Osteoblast (primary cell): ENCODE measurements at places on chromosomes 12 and 14.
A peak's percentile ranks its signal among the peaks of the same experiment; 100 is the strongest.

DNA sequence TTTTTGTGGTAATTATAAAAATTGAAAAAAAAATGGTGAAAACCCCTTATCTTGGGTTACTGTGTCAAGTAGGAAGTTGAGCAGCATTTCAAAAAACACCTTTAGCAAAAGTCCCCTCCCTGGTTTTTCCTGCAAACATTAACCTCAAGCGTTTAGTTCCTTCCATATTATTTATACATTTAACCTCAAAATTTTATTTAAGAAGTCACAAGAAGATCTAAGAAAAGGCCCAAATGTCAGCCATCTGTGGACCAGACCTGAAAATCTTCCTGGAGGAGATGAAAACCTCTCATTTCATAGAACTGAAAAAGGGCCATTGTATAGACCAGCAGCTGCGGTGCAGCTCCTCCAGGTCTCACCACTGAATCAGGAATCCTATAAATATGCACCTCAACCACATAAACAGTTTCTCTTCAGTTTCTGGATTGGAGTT, 40.4 kb upstream of the BTG1 start:
- H3K27me3 ChIP-seq = no peaks in the 10 kb centered on the region
- H3K36me3 ChIP-seq = no peaks in the 10 kb centered on the region
- no peak for DNase-seq
- H3K4me3 ChIP-seq = no peak overlapping the region

- peak overlapping the region; percentile 81 for H3K27ac ChIP-seq
- no peak for DNase-seq
- H3K4me1 ChIP-seq = peaks cover 49% of the 10 kb centered on the region
- H3K36me3 ChIP-seq = no peaks in the 10 kb centered on the region
- H3K27me3 ChIP-seq = no peaks in the 10 kb centered on the region
- H3K4me3 ChIP-seq = no peak overlapping the region
Measured at GRCh38 chr12:108370415-108370814, 31.3 kb upstream of the CMKLR1 start.

- no peaks in the 10 kb centered on the region for H3K36me3 ChIP-seq
- peaks cover 9% of the 10 kb centered on the region for H3K4me1 ChIP-seq
- no peak for DNase-seq
- H3K27ac ChIP-seq = no peak overlapping the region
- no peak overlapping the region for H3K4me3 ChIP-seq
Measured at GRCh38 chr14:75609606-75610475, 31.4 kb downstream of the FLVCR2 start.

DNA sequence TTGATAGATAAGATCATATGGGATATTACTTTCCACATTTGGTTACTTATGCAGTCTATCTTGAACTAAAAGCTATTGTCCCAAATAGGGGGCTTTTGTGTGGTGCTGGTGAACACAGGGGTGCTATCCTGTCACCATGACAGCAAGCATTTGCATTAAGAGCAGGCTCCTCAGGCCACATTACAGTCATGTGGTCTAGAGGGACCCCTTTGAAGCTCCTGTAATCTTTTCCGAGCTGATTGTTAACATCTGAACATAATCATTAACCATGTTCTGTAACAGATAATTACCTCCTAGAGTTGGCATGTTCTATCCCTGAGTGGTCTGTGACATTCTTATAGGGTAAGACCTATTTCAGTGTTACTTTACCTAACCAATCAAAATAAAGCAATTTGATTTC, 178.8 kb downstream of the KTN1 start:
- H3K4me3 ChIP-seq = no peak overlapping the region
- H3K4me1 ChIP-seq = no peaks in the 10 kb centered on the region
- H3K27me3 ChIP-seq = peaks cover 3% of the 10 kb centered on the region
- H3K27ac ChIP-seq = no peak overlapping the region
- no peaks in the 10 kb centered on the region for H3K36me3 ChIP-seq

DNA sequence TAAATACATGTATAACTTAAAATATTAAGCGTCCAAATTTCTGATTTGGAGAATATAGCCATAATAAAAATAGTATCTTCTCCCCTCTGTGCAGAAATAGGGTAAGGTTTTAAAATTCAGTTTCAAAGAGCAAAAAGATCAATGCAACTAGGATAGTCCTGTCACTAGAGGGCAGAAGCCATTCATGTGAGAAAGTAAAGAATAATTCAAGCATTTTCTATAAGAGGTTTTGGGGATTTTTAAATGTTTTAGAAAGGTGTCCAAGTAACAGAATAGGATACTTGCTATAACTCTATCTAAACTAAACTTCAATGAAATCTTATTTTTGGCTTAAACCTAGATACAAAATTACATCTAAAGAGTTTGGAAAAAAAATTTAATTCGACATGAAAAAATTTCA, 50.3 kb downstream of the ADAMTS20 start:
- H3K27ac ChIP-seq = no peak overlapping the region
- H3K27me3 ChIP-seq = no peaks in the 10 kb centered on the region
- no peak overlapping the region for H3K4me3 ChIP-seq
- DNase-seq = no peak
- H3K36me3 ChIP-seq = no peaks in the 10 kb centered on the region

DNA sequence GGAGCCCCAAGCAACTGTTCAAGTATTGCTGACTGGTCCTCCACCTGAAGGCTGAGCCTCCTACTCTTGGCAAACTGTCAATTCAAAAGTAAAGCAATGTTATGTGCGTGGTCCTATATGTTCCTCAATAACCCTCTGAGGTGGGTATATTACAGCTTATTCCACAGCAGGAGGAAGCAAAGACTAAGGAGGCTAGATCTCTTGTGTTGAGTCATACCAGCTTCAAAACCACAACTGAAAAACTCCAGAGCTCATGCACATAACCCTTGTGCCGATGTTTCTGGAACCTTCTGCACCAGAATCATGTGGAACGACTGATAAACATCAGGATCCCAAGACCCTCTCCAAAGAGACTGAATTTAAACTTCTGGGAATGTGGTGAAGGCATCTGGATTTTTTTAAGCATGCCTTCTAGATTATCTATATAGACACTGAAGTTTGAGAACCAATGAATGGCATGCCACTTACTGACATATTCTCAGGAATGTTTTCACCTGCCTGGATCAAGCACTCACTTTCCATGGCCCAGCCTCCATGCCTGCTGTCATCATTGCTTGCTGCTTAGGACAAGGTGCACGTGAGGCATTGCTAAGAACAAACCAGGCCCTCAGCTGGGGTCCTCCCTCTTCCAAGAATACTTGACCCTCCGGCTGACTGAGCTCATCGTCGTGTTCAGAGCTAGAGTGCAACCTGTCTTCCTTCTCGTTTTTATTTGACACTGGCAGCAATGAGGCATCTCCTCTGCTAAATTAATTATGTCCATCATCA, 194.7 kb downstream of the BCL11B start:
- no peaks in the 10 kb centered on the region for H3K27me3 ChIP-seq
- H3K4me3 ChIP-seq = no peak overlapping the region
- no peaks in the 10 kb centered on the region for H3K4me1 ChIP-seq

GRCh38 chr12:107541001-107541705, 144.4 kb upstream of the PWP1 start:
- no peak for DNase-seq
- H3K27me3 ChIP-seq = no peaks in the 10 kb centered on the region
- H3K4me3 ChIP-seq = no peak overlapping the region
- no peaks in the 10 kb centered on the region for H3K4me1 ChIP-seq
- H3K27ac ChIP-seq = no peak overlapping the region
- H3K36me3 ChIP-seq = no peaks in the 10 kb centered on the region

- H3K27ac ChIP-seq = no peak overlapping the region
- H3K4me1 ChIP-seq = no peaks in the 10 kb centered on the region
- DNase-seq = no peak
- H3K36me3 ChIP-seq = no peaks in the 10 kb centered on the region
- no peaks in the 10 kb centered on the region for H3K27me3 ChIP-seq
- H3K4me3 ChIP-seq = no peak overlapping the region
Measured at GRCh38 chr12:29208060-29208459, 59.0 kb downstream of the FAR2 start.

DNA sequence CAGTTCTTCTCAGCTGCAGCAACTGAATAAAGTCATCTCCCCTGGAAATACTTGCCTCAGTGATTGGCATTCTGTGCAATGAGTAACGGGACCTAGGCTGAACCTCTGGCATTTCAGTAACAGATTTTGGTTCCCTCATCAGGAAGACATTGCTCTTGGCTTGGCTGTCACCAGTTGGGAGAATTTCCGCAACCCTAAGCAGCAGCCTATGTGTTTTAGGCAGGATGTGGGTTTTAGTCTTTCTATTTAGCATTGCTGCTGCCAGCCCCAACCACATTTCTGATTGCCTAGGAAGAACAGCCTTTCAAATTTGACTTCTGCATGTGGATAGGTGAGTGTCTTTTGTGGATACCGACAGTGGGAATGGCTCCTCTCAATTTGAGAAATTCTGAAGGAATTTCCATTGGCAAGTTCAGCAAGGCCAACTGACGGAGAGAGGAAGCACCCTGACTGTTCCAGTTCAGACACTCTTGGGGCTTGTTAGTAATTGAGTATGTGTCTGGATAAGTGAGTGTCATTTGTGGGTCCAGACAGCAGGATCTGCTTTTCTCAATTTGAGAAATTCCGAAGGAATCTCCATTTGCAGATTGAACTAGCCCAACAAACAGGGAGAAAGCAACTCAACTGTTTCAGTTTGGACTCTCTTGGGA, 19.0 kb upstream of the CLEC2A start:
- H3K27ac ChIP-seq = no peak overlapping the region
- no peak overlapping the region for H3K4me3 ChIP-seq
- DNase-seq = peak; percentile 39
- H3K4me1 ChIP-seq = no peaks in the 10 kb centered on the region
- no peaks in the 10 kb centered on the region for H3K36me3 ChIP-seq

DNA sequence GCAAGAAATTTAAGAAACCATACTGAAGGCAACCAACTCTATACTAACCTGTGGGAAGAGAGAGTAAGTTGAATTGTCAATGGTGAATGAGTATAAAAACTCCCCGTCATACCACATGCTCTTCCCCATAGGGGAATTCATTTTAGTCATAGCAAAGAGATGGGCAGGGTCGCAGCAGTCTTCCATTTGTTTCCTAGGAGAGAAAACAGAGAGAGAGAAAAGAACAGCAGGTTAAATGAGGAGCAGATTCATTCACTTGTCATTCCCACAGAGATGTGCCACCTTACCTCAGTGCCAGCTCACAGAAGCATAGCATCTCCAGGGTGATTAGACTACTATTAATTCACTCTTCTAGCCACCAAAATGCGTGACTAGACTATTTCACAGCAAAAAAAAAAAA, 47.4 kb downstream of the ST8SIA1 start:
- H3K4me3 ChIP-seq = no peak overlapping the region
- H3K27me3 ChIP-seq = no peaks in the 10 kb centered on the region
- no peak for DNase-seq
- no peaks in the 10 kb centered on the region for H3K36me3 ChIP-seq

GRCh38 chr14:53304726-53305381, 151.7 kb upstream of the DDHD1 start:
- DNase-seq = no peak
- peaks cover 12% of the 10 kb centered on the region for H3K4me1 ChIP-seq
- H3K4me3 ChIP-seq = no peak overlapping the region
- no peaks in the 10 kb centered on the region for H3K36me3 ChIP-seq
- no peak overlapping the region for H3K27ac ChIP-seq

DNA sequence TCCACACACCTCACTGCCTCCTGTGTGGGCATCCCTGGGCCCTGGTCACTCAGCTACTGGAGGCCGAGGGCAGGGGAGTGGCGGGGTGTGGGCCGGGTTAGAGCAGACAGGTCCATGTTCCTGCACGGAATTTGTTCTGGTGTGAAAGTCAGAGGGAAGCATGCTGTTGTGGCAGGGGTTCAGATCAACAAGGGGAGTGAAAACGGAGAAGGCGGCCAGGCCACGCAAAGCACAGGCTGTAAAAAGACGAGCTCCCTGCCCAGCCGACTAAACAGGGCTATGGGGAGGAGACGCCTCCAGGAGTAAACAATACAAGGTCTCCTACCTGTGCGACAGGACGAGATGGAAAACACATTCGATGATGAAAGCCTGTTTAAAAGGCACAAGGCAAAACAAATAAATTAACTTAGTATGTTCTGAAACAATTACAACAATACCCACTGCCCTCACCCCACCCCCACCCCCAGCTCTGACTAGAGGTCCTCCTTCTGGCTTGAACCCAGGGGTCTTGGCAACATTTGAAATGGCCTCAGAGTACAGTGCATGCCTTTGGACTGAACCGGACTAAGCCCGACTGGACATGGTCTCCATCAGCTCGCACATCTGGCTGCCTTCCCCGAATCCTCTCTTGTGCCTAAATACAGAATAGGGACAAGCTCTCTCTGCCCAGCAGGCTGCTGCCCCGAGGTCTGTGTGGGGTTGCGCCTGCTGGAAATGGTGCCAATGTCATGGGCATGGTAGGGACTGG, 274.9 kb upstream of the DIO3 start:
- H3K4me1 ChIP-seq = no peaks in the 10 kb centered on the region
- no peak overlapping the region for H3K4me3 ChIP-seq
- no peaks in the 10 kb centered on the region for H3K36me3 ChIP-seq
- H3K27ac ChIP-seq = no peak overlapping the region

- no peak overlapping the region for H3K4me3 ChIP-seq
- no peaks in the 10 kb centered on the region for H3K4me1 ChIP-seq
- H3K27me3 ChIP-seq = no peaks in the 10 kb centered on the region
- DNase-seq = no peak
- no peaks in the 10 kb centered on the region for H3K36me3 ChIP-seq
Measured at GRCh38 chr12:14678547-14679150, 17.8 kb downstream of the GUCY2C start.

DNA sequence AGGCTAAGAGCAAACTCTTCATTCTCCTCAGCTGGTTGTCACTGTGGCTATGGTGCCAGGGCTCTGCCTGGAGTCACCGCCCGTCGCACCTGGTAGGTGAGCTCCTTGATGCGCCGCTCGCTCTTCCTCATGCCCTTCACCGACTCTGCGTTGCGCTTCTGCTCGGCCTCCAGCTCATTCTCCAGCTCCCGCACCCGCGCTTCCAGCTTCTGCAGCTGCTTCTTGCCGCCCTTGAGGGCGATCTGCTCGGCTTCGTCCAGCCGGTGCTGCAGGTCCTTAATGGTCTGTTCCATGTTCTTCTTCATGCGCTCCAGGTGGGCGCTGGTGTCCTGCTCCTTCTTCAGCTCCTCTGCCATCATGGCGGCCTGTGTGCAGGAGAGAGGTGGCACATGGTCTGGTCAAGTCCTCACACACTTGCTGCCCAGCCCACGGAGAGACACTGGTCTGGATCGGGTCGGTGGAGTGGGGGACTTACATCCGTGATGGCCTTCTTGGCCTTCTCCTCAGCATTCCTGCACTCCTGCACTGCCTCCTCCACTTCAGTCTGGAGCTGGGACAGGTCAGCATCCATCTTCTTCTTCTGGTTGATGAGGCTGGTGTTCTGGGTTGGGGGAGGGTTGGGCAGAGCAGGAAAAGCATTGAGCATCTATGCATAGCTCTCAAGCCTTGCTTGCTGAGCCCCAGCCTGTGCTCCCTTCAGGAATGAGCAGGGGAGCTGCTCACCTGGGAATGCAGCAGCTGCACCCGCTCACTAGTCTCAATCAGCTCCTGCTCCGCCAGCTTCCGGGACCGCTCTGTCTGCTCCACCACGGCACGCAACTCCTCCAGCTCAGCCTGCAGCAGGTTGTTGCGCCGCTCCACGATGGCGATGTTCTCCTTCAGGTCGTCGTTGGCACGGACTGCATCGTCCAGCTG, 7.1 kb upstream of the MYH6 start:
- H3K27me3 ChIP-seq = peaks cover 6% of the 10 kb centered on the region
- peak; percentile 58 for DNase-seq
- no peak overlapping the region for H3K4me3 ChIP-seq
- no peak overlapping the region for H3K27ac ChIP-seq
- H3K36me3 ChIP-seq = no peaks in the 10 kb centered on the region
